ENCODE measurements at places on chromosomes 7 and 10. TPM values are rescaled to one million over a fixed set of nuclear protein-coding genes. Genes with fewer than 3 reads are reported as not detected.
A peak's percentile ranks its signal among the peaks of the same experiment; 100 is the strongest.

Gene HECTD2
- 1.7 TPM for polyA plus RNA-seq

DNA sequence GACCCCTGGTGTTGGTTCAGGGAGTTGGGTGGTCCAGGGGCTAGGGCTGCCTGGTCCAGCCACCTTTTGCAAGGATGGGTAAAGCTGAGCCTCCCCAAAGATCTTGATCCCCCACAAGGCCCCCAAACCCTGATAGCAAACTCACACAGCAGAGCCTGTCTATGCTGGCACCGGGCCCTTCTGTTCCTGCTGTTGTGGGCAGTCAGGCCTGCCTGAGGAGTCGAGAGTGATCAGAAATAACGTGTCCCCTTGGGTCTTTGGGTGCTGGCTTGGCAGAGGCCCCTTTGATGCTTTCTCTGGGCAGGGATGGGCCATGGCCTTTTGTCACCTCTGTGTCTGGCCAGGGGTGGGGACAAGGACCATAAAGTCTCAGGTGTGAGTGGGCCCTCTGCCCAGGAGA is 715 bp upstream of the MUC12 start:
- no peak overlapping the region for H3K27ac ChIP-seq
- H3K4me3 ChIP-seq: no peak overlapping the region
- H3K36me3 ChIP-seq: no peaks in the 10 kb centered on the region
- peaks cover 75% of the 10 kb centered on the region for H3K27me3 ChIP-seq
- peaks cover 7% of the 10 kb centered on the region for H3K4me1 ChIP-seq

Gene MEOX2
- polyA plus RNA-seq: 3.7 TPM

GRCh38 chr10:11713186-11713743 is 28.9 kb upstream of the ECHDC3 start:
- no peak for DNase-seq
- no peaks in the 10 kb centered on the region for H3K4me1 ChIP-seq
- no peaks in the 10 kb centered on the region for H3K36me3 ChIP-seq
- H3K27ac ChIP-seq: no peak overlapping the region

DNA sequence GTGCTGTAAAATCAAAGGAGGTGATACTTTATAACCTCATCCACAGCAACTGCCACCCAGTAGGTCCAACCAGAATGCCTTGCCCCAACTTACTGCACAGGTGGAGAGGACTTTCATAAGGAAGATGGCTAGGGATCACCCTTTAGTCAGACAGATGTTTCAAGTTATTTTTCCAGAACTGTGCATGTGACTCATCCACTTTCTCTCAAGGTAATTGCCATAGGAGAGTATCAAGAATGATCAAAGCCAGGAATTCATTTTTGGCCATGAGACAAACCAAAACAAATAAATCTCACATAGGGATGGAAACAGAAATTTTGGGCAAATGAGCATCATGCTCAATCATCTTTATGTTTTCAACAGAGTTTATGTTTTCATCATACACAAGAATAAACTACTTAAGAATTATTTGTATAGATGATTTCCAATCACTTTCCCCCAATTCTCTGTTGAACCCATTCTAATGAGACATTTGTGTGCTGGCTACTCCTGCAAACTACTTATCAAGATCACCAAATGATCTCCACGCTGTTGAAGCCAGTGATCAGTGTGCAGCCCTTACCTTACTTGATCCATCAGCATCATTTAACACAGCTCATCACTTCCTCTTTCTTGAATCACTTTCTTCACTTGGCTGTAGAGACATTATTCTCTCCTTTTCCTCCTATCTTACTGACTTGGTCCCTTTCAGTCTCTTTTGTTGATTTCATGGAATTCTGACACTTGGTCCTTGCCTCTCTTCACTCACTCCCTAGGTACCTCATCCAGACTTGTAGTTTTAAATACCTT is 74.0 kb downstream of the SLC16A9 start:
- no peak overlapping the region for H3K4me3 ChIP-seq
- no peaks in the 10 kb centered on the region for H3K27me3 ChIP-seq
- no peak overlapping the region for H3K27ac ChIP-seq

- no peaks in the 10 kb centered on the region for H3K27me3 ChIP-seq
- H3K27ac ChIP-seq: no peak overlapping the region
- peaks cover 59% of the 10 kb centered on the region for H3K36me3 ChIP-seq
- H3K4me1 ChIP-seq: peaks cover 22% of the 10 kb centered on the region
These were observed 161.3 kb downstream of the EGFR start for GRCh38 chr7:55179931-55180682.

Gene ANKRD26
- 12.7 TPM for polyA plus RNA-seq

GRCh38 chr10:349081-349480 is 213.8 kb downstream of the ZMYND11 start:
- peaks cover 60% of the 10 kb centered on the region for H3K36me3 ChIP-seq
- H3K27me3 ChIP-seq: no peaks in the 10 kb centered on the region
- H3K4me3 ChIP-seq: no peak overlapping the region
- no peak for DNase-seq
- no peak overlapping the region for H3K27ac ChIP-seq

Gene LIPF
- polyA plus RNA-seq: 0.74 TPM

DNA sequence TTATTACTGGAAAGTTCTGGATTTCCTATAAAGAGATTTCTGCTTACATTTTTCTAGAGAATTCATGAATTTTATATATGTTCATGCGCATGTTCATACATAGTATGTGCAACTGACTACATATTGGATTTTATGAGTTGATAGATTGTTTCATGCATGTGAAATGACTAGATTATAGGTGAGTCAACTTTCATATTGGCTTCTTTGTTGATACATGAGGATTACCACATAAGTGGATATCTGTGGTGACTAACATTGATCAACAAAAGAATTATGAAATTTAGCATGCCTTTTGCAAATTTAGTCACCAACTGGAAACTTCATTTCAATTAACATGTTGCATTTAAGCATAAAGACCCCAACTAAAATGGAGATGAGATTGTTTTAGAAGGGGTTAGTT is 99.0 kb downstream of the GNAT3 start:
- no peaks in the 10 kb centered on the region for H3K36me3 ChIP-seq
- H3K27ac ChIP-seq: no peak overlapping the region
- no peaks in the 10 kb centered on the region for H3K4me1 ChIP-seq
- no peak for DNase-seq
- H3K27me3 ChIP-seq: no peaks in the 10 kb centered on the region

GRCh38 chr7:128005117-128005516 is 26.1 kb downstream of the LRRC4 start:
- no peak overlapping the region for H3K4me3 ChIP-seq
- H3K36me3 ChIP-seq: no peaks in the 10 kb centered on the region
- no peak overlapping the region for H3K27ac ChIP-seq
- H3K27me3 ChIP-seq: no peaks in the 10 kb centered on the region

DNA sequence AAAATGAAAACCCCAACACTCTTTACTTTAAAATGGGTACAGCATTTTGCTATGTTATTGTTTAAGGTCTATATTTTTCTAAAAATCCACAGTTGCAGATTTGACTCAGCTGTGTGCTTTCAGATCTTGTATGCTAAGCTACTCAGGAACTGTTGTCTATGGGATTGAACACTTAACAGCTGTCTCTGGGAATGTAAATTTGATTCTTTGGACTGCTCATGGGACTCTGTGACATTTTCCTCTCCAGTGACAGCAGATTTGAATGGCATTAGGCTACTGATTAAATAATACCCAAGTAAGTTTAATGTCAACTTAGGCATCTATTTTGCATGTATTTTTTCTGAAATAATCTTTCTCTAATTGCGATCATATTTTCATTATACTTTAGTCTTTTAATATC is 1.7 kb upstream of the CD36 start:
- H3K27me3 ChIP-seq: no peaks in the 10 kb centered on the region
- DNase-seq: no peak

DNA sequence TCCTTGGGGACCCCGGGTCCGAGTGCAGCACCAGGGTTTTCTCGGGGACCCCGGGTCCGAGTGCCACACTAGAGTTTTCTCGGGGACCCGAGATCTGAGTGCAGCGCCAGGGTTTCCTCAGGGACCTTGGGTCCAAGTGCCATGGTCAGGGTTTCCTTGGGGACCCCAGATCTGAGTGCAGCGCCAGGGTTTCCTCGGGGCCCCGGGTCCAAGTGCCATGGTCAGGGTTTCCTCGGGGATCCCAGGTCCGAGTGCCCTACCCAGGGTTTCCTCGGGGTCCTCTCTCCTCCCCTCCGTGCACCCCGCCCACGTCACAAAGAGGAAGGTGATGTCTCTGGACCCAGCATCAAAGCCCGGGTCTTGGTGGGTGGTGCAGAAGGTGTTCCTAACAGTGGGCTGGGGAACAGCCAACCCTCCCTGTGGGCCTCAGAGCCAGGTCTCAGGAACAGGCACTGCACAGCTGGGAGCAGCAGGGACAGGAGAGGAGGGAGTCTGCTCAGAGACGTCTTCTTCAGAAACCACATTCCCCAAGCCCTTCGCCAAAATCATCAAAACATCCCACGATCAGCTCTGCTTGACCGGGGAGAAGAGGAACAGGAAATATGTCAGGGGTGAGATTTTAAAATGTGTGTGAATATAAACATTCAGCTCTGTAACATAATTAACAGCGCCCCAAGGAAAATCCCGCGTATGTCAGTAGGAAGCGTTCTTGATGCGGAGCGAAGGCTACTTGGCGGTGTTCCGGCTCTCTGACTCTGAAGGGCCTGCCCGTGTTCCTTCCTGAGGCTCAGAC is 540.7 kb downstream of the DNAJB6 start:
- H3K27ac ChIP-seq: no peak overlapping the region
- H3K36me3 ChIP-seq: no peaks in the 10 kb centered on the region
- no peaks in the 10 kb centered on the region for H3K27me3 ChIP-seq
- DNase-seq: no peak
- H3K4me1 ChIP-seq: no peaks in the 10 kb centered on the region

DNA sequence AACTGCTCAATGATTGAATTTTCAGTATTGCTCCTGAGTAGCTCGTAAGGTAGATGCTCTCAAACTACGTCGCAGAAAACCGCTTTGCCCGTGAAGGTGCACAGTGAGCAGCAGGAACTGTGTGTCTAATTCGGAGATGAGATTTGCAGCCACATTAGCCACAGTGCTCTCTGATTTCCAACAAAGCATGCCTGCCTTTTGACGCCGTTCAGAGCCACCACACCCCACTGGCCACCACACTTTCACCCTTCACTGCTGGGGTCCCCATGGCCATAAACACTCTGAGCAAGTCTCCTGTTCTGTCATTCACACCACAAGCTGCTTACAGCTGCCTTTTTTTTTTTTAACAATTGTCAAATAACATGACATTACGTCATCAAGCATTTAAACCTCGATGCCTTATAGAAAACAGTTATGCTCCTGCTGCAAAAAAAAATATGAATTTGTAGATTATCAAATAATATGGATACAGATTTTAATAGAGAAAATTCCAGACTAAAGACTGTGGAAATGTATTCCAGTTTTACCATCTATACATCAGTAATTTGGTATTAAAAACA is 578.8 kb upstream of the PFKP start:
- no peaks in the 10 kb centered on the region for H3K36me3 ChIP-seq
- no peak overlapping the region for H3K4me3 ChIP-seq
- H3K27ac ChIP-seq: no peak overlapping the region
- H3K27me3 ChIP-seq: no peaks in the 10 kb centered on the region

Gene HDAC9
- polyA plus RNA-seq: 3.5 TPM

DNA sequence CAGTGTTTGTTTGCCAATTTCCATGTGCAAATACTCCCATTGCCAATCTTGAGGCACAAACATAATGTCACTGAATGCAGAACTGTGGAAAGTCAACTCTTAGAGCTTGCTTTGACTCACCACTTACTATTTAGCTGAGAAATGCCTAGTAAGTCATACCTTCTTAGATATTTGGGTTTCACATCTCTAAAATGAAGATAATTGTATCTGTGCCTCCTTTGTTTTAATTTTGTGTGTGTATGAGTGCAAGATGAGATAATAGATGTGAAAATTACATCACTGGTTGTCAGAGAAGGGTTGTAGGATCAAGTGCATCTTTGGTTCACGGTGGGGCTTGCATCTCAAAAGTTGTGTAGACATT is 407.5 kb downstream of the INHBA start:
- H3K4me1 ChIP-seq: no peaks in the 10 kb centered on the region
- no peak overlapping the region for H3K4me3 ChIP-seq
- no peak for DNase-seq
- no peaks in the 10 kb centered on the region for H3K36me3 ChIP-seq
- no peaks in the 10 kb centered on the region for H3K27me3 ChIP-seq

Gene HOXA9
- 18.2 TPM for polyA plus RNA-seq

GRCh38 chr7:35967366-35968139 is 166.7 kb downstream of the SEPTIN7 start:
- no peak overlapping the region for H3K4me3 ChIP-seq
- DNase-seq: no peak
- no peaks in the 10 kb centered on the region for H3K36me3 ChIP-seq

DNA sequence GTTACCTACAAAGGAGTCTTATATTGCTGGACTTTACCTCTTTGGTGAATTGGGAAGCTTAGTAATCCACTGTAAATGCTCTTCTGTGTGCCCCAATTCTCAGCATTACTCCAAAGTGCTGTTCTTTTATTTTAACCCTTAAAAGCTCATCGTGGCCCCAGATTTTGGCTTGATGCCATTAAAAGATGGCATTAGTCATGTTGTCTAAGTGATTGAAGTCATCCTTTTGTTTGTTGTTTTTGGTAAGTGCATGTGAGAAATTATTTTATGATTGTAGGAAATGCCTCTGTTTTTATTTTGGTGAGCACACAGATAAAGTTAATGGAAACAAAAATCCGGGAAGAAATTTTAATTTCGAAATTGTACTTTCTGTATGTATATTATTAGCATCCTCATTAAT is 82.5 kb upstream of the GATA3 start:
- no peaks in the 10 kb centered on the region for H3K36me3 ChIP-seq
- no peaks in the 10 kb centered on the region for H3K4me1 ChIP-seq
- H3K27me3 ChIP-seq: no peaks in the 10 kb centered on the region
- H3K4me3 ChIP-seq: no peak overlapping the region
- no peak overlapping the region for H3K27ac ChIP-seq

Gene EPHA1
- 0.12 TPM for polyA plus RNA-seq

GRCh38 chr10:13703101-13703818 is 116.5 kb downstream of the PRPF18 start:
- H3K36me3 ChIP-seq: peaks cover 6% of the 10 kb centered on the region
- no peaks in the 10 kb centered on the region for H3K27me3 ChIP-seq
- no peak for DNase-seq
- no peak overlapping the region for H3K4me3 ChIP-seq
- peaks cover 20% of the 10 kb centered on the region for H3K4me1 ChIP-seq
- H3K27ac ChIP-seq: no peak overlapping the region

Gene HABP2
- 0.03 TPM for polyA plus RNA-seq

- no peak overlapping the region for H3K27ac ChIP-seq
- H3K4me1 ChIP-seq: peaks cover 9% of the 10 kb centered on the region
- H3K4me3 ChIP-seq: no peak overlapping the region
These were observed 50.5 kb downstream of the PITRM1 start for GRCh38 chr10:3122034-3122433.

GRCh38 chr7:36036590-36036989 is 116.5 kb upstream of the EEPD1 start:
- peaks cover 16% of the 10 kb centered on the region for H3K4me1 ChIP-seq
- H3K27ac ChIP-seq: peak overlapping the region; percentile 58
- no peak for DNase-seq
- no peak overlapping the region for H3K4me3 ChIP-seq
- no peaks in the 10 kb centered on the region for H3K36me3 ChIP-seq

Gene PON1
- polyA plus RNA-seq: 0.10 TPM

GRCh38 chr7:125119559-125120115 is 190.0 kb upstream of the POT1 start:
- H3K4me3 ChIP-seq: no peak overlapping the region
- DNase-seq: no peak
- no peaks in the 10 kb centered on the region for H3K27me3 ChIP-seq

Data from psoas muscle (tissue), 8 donors.